NCI-H1694 treated with DMSO at 0.1 percent for 48 hours (cell line): ENCODE measurements at places on chromosomes 3 and 15.
A peak's percentile ranks its signal among the peaks of the same experiment; 100 is the strongest.

- no peak for DNase-seq
Observed at GRCh38 chr3:30658328-30659052, 52.1 kb downstream of the TGFBR2 start.

DNA sequence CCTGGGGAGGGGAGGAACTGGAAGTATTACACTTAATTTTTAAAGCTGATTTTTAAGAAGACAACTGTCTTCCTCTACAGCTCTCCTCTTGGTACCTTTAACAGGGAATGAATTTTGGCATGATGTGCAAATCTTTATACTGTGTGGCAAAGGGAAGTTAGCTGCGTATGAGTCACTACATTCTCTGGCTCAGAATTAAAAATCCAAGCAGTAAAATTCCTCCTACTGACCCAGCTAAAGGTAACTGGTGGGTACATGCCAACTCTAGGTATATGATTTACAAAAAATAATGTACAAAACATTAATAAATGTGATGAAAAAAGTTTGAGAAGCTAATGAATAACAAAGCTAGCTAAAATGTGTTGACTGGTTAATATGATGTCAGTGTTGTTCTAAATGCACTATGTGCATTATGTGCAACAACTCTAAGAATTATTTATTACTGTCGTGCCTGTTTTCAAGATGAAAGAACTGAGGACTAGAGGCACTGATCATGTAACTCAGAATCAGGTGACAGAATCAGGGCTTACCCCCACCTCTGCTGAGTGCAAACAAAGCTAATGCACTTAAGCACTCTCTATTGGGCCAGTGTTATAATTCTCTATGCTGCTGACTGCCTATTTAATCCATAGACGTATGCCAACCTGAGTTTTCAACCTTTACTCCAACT, 194.7 kb upstream of the CADPS start:
- no peak for DNase-seq

- DNase-seq: no peak
Observed at GRCh38 chr15:74724570-74725224, 631 bp downstream of the CYP1A1 start.

DNA sequence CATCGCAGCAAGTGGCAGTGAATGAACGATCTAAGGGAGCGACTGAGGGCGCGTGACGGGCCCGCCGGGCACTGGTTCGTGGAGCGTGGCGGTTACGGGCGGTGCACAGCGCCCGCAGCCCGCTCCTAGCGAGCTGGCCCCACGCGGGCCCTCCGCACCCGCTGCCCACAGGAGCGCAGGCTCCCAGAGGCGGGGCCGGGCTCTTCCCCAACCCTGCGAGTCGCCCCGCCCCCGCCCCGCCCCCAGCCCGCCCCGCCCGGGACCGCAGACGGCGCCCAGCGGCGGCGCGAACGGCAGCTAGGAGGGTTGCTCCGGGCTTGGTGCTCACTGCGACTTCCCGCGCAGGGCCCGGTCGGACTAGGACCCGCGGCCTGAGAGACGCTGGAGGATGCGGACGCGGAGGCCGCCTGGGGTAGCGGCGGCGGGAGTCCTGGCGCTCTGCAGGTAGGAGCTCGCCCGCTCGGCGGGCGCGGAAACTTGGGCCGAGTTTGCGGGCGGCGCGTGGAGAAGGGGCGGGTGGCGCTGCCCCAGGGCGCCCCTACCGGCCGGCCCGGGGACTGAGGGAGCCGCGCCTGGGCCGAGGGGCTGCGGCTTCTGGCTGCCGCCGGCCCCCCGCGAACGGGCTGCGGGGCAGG, at the start of gene C15orf39:
C15orf39 (plus strand) TSS at position 267 of the 635 bp plus-strand sequence. CDS start 4,167 bp downstream, outside the sequence.
- DNase-seq: peak; percentile 42

DNA sequence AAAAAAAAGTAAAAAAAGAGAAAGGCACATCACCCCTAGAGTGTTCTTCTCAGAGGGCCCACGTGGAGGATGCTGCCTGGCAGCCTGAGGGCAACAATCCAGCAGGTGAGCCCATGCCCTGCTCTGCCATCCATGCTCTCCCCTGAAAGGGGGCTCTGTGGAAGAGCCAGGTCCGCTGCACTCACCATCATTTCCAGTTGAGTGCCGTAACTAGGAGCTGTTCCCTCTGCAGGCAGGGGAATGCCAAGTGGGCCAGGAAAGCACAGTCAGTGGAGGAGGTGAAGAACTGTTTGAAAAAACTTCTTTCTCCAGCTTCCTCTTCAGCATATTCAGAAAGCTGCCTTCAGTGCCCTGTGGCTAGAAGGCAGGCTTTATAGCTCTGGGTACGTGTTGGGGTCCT, 84.1 kb downstream of the ABHD5 start:
- no peak for DNase-seq

DNA sequence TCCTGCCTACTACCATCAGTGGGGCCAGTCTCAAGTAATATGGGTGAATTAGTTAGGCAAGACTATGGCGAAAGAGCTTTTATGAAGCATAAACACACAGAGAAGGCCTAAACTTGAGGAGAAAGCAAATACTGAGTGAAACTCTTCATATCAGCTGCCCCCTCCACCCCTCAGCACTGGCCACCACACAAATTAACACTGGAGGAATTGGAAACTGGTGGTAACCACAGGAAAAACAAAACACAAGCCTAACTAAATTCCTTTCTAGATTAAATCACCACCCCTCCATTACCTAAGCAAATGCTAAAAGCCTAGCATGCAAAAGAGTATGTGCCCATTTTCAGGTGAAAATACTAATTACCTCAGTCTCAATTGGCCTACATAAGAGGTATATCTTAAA, 774.7 kb upstream of the NECTIN3 start:
- DNase-seq: no peak

GRCh38 chr15:48794697-48795134, 16.2 kb downstream of the CEP152 start:
- no peak for DNase-seq

DNA sequence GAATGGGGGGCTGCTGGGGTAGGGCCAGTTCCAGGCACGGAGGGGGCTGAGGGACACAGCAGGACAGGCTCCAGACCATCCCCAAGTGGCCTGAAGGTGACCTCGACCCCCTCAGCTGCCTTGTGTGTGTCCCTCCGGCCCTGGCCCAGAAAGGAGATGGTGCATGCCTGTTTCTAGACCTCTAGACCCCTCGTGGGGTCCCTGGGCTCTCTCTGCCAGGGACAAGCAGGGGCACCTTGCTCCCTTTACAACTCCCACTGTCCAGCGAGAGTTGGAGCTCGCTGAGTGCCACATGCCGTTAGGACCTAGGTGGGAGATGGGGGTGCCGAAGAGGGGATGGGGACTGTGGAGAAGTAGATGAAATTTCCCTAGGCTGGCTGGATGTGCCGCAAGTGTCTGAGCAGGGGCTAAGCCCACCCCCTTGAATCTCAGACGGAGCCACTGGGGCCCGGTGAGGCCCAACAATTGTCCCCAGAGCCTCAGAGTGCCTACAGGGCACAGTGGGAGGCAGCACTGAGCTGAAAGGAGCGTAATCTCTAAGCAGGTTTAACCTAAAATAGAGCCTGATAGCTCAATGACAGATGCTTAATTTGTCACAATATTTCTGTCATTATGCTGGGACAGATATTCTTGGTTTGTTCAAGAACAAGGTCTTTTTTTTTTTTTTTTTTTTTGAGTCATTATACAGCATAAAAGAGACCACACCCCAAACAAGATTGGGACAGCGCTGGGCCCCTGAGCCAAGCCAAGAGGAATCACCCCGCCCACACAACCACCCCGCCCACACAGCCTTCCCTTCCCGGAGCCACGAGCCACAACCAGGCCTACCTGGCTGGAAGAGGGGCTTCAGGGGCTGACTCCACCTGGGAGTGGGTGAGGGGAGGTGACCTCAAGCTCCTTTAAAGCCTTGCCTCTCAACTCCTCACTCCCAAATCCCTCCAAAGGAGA, 23.6 kb upstream of the KLF13 start:
- DNase-seq: no peak

DNA sequence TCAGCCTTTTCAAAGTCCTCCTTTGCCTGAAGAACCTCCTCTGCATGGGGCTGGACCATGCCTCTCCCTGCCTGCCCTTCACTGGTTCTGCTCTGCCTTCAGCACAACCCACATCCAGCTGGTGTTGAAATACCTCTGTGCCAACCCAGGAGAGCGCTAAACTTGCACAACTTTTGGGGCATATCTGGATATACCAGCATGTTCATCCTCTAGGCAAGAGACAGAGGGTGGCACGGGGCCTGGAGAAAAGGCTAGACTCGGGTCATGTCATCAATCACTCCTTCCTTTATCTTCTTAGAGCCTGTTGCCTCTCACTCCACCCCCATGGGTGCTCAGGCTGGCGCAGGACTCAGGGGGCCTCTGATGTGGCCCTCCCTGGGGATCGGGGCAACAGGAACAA, 4.8 kb downstream of the SEMA4B start:
- DNase-seq: no peak

DNA sequence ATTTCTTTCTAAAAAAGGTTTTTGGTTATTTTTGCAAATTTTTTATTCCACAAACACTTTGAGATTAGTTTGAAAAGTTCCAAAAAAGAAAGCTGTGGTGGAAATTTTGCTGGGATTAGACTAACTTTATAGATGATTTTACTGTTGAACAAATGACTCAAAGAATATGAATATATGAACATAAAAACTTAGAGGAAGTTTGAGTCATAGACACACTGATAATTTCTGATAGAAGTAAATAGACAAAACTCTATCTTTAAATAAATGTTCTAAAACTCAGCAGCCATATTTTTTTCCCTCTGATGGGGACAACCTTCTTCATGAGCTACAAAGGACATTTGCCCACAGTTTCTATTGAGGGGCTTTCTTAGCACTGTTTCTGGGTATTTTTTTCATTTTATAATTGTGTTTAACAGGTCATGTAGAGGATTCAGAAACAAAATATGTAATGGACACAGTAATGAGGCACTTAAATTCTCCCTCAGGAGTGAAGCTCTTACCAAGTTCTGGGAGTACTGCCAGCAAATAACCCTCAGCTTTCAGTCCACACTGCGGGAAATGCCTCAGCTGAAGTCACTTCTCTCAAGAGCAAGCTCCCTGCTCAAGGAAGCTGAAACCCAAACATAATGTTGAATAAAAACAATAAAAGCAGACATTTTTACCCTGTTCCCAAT, 157.6 kb downstream of the NFKBIZ start:
- DNase-seq: no peak
